AG09309 (cell line): ENCODE measurements at places on chromosomes 11 and 22.

DNA sequence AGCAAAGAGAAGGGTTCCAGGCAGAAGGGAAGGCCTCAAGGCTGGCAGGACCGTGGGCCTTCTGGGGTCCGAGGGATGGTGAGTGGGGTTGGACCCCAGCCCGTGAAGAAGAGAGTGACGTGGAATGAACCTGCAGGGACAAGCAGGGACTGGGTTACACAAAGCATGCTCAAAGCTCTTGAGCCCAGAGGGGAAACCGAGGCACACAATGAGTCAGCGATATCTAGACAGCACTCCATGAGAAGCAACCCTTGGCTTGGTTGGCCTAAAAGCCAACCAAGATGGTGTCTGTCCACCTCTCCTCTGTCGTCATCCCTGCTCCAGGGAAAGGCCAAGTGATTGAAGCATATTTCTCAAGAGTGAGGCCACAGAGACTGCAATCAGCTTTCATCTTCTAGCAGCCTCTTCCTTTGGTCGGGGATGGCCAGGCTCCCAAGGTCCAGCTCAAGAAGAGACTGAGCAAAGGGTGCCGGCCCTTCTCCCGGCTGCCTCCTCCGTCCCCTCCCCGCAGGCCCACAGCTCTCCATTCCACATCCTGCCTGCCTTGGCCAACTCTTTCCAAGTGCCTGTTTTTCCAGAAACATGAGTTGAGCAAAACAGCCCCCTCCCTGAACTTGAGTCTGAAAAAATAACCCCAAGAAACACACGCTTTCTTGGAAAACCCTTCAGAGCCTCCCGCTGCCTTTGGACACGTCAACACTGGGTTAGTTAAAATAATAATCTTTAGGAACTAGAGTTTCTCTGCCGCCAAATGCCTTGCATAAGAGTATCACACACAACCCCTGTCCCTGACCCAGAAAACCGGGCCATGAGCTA, 556.6 kb downstream of the MIAT start:
- peak; percentile 25 for DNase-seq

- no peak for DNase-seq
Measured at GRCh38 chr22:30637701-30638114, 2.1 kb downstream of the SLC35E4 start.

DNA sequence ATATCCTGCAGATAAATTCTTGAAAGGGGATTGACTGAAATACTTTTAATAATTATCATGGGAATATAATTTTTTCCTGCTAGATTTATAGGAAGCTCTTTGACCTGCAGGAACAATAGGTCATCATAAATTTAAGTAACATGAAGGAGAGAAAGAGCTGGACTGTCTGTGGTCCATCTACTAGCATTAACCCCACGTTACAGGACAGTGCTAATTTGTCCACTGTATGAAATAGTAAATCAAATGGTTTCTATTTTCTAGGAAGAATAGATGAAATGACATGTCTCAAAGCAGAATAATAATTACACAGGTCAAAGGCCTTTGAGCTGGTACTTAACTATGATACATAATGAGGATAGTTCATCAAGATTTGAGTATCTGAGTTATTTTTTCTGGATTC, 825.4 kb upstream of the CNTN5 start:
- no peak for DNase-seq

DNA sequence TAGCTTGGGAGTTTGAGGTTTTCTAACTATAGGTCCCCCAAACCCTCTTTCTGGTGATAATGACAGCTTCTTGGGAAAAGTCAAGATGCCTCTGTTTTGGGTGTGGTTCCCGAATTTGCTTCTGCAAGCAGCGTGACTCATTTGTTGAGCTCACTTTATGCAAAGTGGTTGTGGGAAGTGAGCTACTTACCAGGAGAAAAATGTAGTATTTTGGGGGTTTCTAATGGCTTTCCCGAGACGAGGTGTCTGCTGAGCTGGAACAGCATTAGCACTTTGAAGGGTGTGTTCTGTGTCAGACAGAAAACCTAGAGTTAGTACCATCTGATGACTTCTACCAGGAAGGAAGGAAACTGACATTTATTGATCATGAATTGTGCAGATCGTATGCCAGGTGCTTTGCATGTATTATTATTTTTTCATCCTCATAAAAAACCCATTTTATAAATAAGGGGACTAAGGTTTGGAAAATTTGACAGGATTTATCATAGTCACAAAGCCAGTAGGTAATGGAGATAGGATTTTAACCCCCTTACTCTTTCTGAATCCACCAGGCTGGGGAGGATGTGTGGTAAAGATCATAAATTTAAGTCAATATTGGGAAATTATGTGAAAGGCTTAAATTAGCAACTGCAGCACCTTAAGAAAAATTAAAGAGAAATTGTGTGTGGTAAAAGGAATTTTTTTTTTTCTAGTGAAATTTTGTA, 108.8 kb upstream of the CD44 start:
- peak; percentile 42 for DNase-seq

DNA sequence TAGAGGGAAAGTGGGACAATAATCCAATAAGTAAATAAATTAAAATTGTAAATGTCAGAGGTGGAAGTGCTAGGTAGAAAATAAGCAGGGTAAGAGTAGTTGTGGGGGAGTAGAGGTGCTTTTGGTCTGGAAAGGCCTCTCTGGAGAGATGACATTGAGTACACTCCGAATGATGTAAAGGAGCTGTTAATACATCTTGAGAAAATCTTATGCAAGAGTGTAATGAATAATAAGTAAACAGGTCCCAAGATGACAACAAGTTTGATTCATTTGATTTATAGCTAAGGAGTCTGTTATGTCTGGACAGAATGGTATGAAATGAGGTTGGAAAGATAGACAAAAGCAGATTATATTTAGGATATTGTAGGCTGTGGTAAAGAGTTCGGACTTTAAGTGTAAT, 87.5 kb downstream of the TMEM135 start:
- no peak for DNase-seq

- no peak for DNase-seq
Measured at GRCh38 chr11:117876341-117877119, at the start of gene FXYD6. Gene FXYD6 (minus strand): TSS chr11:117876658. CDS start chr11:117842776, 33,882 bp downstream.

DNA sequence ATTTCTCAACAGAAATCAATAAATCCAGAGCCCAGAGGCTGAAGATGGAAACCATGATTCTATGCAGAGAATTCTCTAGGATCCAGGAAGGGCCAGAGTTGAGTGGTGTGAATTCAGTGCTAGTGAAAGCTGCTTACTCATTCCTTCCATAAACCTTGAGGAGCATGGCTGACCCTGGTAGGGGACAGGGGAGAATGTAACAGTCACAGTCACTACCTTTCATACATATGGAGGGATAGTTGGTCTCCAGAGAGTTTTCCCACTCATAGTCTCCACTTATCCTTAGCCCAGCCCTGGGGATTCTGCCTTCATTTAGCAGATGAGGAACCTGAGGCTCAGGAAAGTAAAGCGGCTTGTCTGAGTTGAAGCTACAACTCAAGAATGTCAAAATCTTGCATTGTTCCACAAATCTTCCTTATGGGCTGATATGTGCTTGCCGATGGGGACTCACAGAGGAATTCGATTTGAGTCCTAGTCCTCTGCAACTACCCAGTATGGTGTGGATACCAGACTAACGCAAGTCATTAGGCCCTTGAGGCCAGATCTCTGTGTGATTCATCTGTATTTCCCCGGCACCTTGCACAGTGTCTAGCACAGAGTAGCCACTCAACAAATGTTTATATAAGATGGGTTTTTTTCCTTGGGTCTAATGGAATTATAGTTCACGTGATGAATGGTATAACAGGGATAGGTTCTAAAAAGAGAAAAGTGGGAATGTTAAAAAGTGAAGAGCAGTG, 3.7 kb upstream of the ANAPC15 start:
- no peak for DNase-seq

GRCh38 chr11:1015826-1016545, 20.5 kb downstream of the MUC6 start:
- DNase-seq = no peak

DNA sequence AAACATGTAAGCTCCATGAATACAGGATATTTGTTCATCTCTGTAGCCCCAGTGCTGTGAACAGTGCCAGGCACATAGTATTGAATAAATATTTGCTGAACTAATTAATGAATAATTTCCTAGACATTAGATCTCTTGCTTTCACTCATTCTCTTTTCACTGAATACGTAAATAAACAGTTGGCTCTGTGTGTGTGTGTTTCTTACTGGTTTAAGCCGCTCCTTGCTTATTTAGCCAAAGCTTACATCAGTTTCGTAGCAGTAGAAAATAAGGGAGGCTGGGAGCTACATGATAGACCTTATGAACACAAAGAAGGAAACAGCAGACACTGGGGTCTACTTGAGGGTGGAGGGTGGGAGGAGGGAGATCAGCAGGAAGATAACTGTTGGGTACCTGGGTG, 17.2 kb downstream of the KREMEN1 start:
- DNase-seq = no peak

DNA sequence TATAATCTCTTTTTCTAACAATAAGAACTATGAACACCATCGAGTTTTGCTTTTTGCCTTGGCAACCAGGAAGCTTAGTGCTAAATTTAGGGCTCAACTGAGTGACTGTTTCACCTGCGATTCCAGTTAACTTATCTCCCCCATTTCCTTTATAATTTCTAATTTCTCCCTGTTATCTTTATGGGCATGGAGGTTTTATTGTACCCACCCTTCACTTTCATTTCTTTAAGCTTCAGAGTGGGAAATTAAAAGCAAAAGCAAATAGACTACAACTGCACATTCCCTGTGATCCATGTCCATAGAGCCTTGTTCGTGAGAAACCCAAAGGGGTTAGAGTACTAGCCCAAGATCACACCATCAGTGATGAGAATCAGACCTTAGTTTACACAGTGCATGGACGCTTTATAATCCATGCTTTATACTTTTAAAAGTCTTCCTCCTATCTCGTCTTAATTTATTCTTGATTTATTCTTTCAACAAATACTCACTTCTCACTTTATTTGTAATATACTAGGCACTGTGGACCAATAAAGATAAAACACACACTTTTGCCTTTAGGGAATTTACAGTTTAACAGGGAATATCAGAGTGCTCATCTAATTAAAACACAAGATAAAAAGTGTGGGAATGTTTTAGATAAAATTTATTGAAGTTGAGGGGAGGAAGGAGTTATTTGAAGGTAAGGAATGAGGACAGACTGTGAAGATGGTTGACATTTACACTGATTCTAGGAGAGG, 40.6 kb downstream of the ADAMTS15 start:
- DNase-seq = no peak

- DNase-seq = no peak
Measured at GRCh38 chr11:23594755-23595154, 734.5 kb upstream of the CCDC179 start.

- no peak for DNase-seq
Measured at GRCh38 chr22:50252082-50253045, 1.3 kb upstream of the HDAC10 start.

DNA sequence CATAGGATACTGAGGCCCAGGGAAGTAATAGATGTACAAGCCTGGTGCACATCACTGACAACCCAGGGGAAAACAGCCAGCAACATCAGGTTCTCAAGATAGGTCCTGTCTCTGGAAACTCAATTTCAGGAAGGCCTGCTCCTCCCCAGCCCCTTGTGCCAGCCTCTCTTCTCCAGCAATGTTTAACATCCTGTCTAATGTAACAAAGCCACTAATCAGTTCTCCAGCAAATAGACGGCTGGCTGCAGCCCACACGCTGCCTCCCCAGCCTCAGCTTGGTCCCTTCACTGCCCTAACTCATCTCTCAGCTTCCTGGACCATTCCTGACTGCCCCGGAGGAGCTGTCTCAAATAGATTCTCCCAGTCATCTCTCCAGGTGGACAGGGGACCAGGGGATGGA, 37.8 kb downstream of the RPL27A start:
- no peak for DNase-seq

DNA sequence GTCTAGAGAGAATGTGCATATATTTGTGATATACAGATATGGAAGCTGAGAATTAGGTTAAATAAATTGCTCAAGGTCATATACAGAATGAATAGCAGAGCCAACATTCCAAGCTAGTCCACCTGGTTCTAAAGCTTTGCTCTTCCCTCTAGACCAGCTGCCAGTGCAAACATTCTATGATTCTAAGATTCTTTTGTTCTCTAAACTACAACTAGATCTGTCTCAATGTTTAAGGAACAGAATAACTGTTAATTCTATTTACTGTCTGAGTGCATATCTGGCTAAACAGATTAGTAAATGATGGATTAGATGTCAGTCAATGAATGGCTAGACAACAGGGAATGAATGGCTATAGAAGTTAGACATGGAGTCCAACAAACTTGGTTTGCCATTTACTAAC, 19.6 kb downstream of the KCNE3 start:
- no peak for DNase-seq

DNA sequence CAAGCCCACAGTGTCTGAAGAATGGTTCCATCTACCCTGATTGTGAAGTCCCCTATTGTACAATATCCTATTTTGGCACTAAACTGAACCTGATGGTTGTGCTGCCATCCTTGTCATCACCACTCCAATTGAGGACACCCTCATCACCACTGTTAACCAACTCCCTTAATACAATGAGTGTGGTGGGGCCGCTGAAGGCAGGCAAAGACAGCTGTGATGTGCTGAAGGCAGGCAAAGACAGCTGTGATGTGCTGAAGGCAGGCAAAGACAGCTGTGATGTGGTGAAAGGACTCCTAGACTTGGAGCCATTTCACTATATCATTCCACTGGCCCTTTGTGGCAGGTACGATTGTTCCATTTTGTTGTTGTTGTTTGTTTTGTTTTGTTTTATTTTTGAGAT, 481.6 kb downstream of the SOX6 start:
- DNase-seq = no peak

DNA sequence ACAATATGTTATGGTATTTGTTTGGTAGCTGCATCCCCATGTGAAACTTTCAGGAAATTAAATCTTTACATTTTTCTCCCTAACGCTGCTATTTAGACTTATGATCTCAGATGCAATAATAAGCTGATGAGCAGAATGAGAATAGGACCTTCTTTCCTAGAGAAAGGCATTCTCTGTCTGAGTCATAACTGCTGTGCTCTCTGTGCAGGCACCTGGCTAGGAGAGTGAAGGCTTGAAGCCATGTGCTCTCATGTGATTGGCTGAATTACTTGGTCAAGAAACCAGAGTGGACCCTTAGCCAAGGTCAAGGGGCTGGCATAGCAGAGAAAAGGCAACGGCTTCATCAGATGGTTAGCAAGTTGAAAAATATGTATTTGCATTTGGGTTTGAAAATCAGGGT, 185.0 kb downstream of the ADAMTS15 start:
- no peak for DNase-seq

GRCh38 chr11:11969380-11970215, 38.8 kb downstream of the DKK3 start:
- no peak for DNase-seq

- DNase-seq = no peak
Measured at GRCh38 chr11:106276859-106277436, 199.5 kb downstream of the AASDHPPT start.

GRCh38 chr11:60895687-60896086, 10.7 kb downstream of the PRPF19 start:
- DNase-seq = no peak

GRCh38 chr22:49997251-49997599, 15.3 kb downstream of the IL17REL start:
- DNase-seq = no peak

DNA sequence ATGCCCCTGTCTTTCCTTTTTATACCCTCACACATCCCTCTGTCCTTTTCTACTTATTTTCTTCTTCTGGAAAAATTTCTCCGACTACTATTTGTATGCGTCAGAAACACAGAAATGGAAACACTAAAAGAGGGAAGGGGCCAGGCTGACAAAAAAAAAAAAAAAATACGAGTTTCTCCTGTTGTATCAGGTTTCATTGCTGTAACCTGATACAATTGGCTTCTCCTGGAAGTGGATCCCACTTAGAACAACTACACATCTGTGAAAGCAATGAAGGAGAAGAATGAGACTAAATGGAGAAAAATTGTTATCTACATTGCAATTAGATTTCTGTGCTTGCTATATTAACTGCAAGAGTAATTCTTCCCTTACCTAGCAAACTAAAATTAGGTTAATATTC, 393.9 kb downstream of the GUCY1A2 start:
- no peak for DNase-seq
